ENCODE measurements at places on chromosomes 6 and 20. TPM values are rescaled to one million over a fixed set of nuclear protein-coding genes. Genes with fewer than 3 reads are reported as not detected.

- no peaks in the 10 kb centered on the region for H3K36me3 ChIP-seq
- no peak overlapping the region for H3K27ac ChIP-seq
- no peaks in the 10 kb centered on the region for H3K27me3 ChIP-seq
- H3K4me3 ChIP-seq = no peak overlapping the region
- DNase-seq = no peak
- H3K4me1 ChIP-seq = no peaks in the 10 kb centered on the region
Measured at GRCh38 chr20:15317546-15318232, 980.3 kb upstream of the FLRT3 start.

The WDR27 gene
- total RNA-seq = 49.7 TPM

DNA sequence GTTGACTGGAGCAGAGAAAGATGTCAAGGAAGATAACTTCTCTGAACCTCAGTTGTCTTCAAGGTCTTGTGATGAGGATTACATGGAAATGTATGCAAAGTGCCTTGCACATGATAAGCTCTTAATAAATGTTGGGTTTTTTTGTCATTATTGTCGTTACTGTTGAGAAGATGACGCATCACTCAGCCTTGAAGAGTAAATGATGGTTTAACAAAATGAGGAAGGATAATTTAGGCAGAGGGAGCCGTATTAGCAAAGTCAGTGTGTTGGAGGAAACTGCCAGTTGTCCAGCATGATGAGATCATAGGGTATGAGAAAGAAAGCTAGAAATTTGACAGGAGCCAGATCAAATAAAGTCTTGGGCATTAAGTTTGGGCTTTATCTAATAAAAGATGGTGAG lies 8.8 kb upstream of the SUPT3H start:
- no peaks in the 10 kb centered on the region for H3K36me3 ChIP-seq
- H3K4me3 ChIP-seq = no peak overlapping the region

The SLC17A2 gene
- not detected for total RNA-seq

DNA sequence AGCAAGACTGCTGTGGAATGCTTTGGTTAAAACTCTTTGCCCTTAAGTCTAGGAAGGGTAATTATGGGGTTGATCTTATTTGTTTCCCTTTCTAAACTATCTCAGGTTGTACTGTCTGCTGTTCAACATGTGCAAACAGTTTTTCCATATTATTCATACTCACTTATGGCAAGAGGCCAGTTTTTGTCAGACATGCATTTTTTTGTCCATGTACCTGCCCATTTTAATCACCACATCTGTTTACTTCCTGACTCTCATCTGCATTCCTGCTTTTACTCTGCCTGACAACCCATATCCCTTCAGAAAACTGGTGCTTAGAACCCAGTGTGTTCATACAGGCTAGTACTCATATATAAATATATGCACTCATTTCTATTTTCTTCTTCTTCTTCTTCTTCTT lies 80.3 kb downstream of the LPA start:
- H3K36me3 ChIP-seq = no peaks in the 10 kb centered on the region
- no peaks in the 10 kb centered on the region for H3K4me1 ChIP-seq
- DNase-seq = no peak
- H3K27ac ChIP-seq = no peak overlapping the region
- H3K27me3 ChIP-seq = no peaks in the 10 kb centered on the region

The SLC22A1 gene
- total RNA-seq = 0.54 TPM

DNA sequence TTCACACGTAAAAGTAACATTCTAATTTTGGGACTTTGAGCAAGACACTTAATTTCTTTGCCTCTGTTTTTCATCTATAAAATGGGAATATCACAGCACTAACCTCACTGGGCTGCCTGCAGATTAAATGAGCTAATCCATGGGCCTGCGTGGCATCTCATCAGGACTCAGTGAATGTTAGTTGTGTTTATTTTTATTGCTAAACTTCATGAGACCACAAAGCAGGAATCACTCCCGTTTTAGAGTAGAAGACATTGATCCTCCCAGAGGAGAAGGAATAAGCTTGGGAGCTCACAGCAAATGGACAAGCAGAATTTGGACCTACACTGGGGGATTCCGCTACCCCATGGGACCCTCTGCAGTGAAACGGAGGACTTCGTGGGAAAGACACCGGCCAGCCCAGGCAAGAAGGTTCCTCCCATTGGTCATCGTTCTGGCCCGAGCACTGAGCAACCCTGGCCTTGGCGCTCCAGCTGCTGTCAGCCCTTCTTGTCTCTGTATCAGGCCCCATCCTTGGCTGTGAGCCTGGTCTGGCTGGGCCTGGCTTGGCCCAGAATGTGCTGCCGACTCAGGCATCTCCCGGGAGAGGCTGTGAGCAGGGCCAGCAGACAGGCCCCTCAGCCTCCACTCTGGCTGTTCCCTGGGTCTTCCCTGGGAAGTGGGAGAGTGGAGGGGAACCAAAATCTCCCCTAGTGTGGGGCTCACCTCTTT lies 79.8 kb downstream of the NFATC2 start:
- H3K36me3 ChIP-seq = peaks cover 47% of the 10 kb centered on the region
- no peaks in the 10 kb centered on the region for H3K4me1 ChIP-seq
- no peak overlapping the region for H3K4me3 ChIP-seq
- H3K27me3 ChIP-seq = no peaks in the 10 kb centered on the region
- no peak overlapping the region for H3K27ac ChIP-seq

DNA sequence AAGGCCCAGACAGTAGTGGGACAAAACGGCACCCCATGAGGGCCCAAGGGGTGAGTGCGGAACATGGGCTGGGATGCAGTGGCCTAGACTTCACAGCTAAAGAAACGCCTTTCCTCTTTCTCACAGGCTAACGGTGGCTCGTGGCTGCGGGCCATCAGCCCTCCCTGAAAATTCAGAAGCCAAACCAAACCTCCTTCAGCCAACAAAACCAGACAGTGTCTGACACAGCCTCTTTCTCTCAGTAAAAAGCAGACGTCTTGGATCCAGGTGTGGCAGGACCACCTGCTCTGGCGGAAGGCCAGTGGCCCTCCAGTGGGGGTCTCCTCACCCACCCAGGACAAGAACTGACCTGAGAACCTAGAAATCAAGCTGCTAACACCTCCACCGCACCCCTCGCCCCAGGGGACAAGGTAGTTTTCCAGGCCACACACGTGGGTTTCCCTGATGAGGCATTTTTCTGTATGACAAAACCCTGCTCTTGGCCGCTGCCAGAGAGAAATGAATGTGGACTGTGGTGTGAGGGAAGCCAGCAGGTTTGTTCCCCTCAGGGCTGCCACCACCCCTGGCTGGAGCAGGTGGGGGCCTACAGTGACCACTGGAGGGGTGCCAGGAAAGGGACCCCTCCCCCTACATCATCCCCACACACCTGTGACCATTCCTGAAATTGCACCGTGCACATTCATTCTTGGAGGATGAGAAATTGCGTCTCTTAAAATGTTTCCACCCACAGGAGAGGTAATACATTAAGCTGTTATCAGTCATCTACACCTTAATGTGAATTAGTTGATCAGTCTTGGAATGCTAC lies 76.8 kb upstream of the PIM1 start:
- H3K36me3 ChIP-seq = no peaks in the 10 kb centered on the region
- DNase-seq = no peak
- H3K27ac ChIP-seq = no peak overlapping the region
- H3K4me3 ChIP-seq = no peak overlapping the region
- H3K4me1 ChIP-seq = peaks cover 16% of the 10 kb centered on the region

DNA sequence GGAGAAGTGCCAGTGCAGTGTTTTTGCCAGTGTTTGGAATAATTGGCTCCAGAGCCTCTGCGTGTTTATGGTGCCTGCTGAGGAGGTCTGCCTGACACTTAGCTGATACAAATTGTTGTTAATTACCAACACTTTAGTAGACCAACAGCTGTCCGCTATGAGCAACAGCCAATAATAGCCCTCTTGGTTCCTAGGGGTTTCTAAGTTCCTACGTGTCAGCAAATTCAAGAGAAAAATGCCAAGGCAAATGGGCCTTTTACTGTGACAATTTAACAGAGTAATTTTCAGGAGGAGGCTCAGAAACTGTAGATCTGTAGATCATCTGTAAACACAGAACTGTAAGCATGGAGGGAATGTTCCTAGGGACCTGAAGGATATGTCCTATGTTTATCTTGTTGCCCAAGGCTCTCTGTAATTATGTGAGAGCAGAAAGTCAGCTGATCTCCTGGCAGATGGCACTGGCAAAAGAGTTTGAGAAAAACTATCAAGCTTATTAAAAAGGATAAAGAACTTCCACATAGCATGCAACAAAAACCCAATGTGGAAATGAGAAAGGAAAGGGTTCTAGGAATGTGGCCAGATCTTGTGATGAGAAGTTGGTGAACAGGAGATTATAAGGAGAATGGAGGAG lies 157.7 kb downstream of the GJA1 start:
- no peak overlapping the region for H3K27ac ChIP-seq
- no peak overlapping the region for H3K4me3 ChIP-seq
- no peaks in the 10 kb centered on the region for H3K36me3 ChIP-seq
- H3K27me3 ChIP-seq = no peaks in the 10 kb centered on the region
- no peaks in the 10 kb centered on the region for H3K4me1 ChIP-seq
- DNase-seq = no peak

GRCh38 chr20:7375905-7376304 lies 564.4 kb downstream of the HAO1 start:
- H3K36me3 ChIP-seq = no peaks in the 10 kb centered on the region
- no peak overlapping the region for H3K27ac ChIP-seq
- H3K4me3 ChIP-seq = no peak overlapping the region
- H3K4me1 ChIP-seq = no peaks in the 10 kb centered on the region
- H3K27me3 ChIP-seq = no peaks in the 10 kb centered on the region

GRCh38 chr6:19042420-19042819 lies 655.3 kb downstream of the RNF144B start:
- H3K27me3 ChIP-seq = no peaks in the 10 kb centered on the region
- H3K27ac ChIP-seq = no peak overlapping the region
- H3K4me1 ChIP-seq = no peaks in the 10 kb centered on the region
- no peak overlapping the region for H3K4me3 ChIP-seq
- no peaks in the 10 kb centered on the region for H3K36me3 ChIP-seq

Measured in K562 (cell line).